ENCODE measurements at places on chromosomes 5 and 9.

GRCh38 chr5:63563008-63563917, 399.0 kb downstream of the HTR1A start:
- DNase-seq, result no peak

DNA sequence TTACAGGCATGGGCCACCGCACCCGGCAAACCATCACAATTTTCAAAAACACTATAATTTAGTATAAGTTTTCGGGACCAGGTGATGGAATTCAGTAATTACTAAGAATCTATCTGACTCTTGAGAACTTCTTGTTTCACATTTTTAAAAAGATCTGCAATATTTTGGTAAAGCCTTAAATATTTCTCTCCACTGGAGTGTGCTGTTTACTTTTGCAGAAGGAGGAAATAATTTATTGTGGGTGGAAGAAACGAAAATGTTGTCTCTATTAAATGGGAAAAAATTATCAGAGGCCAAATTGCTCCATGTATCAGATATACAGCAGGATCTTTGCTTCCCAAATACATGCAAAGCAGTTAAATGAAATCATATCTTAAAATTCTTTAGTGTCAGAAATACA, 566.8 kb upstream of the CYLC2 start:
- no peak for DNase-seq

DNA sequence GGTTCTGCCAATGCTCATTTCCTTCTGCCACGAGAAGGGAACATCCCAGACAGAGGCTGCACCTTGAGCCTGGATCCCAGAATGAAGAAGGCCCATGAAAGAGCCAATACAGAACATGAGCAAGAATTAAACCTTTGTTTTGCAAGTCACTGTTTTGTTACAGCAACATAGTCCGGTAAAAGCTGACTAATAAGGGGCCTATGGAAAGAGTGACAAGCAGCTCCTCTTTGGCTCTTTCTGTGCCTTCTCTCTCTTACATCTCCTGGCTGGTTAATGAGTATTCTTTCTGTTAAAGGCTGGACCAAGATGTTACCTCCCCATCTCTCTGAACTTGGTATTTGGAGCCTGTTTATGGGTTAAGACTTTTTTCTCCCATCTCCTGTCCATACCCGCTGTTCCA, 10.8 kb downstream of the GFRA3 start:
- no peak for DNase-seq

GRCh38 chr5:114412510-114413171, 50.8 kb downstream of the KCNN2 start:
- no peak for DNase-seq

GRCh38 chr9:99966716-99967115, 60.3 kb downstream of the STX17 start:
- DNase-seq, result no peak

DNA sequence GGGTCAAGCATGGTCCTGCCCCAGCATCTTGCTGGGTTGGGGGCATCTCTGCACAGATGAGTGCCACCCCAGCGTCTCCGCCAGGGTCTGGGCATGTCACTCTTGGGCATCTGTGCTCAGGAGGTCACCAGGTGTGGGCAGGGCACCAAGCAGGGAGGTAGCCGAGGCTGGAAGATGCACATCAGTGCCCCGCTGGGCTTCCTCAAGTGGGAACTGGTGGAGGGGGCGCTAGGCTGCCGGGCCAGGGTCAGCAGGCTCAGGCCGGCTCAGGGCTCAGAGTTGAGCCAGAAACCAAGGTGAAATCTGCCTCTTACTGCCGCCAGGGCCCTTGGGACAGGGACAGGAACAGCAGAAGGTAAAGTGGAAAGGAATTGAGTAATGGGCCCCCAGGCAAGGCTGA, 4.0 kb upstream of the FUT7 start:
- DNase-seq, result no peak

DNA sequence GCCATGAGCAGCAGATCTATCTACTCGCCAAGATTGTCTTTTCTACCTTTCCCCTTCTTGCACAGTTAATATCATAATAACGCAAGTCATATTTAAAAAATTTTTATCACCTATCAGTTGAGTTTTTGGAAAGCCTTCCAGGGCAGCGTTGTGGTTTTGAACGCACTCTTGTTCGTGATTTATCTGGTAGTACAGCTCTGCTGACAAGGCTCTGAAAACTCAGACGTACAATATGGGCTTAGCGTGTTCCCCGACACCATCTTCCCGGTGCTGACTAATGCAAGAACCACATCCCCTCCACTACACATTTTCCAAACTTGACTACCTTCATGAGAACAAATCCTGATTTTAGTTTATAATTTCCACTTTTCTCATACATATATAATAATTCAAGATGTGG, 1.6 kb upstream of the NFIL3 start:
- no peak for DNase-seq

GRCh38 chr5:151699071-151699901, 12.6 kb upstream of the SPARC start:
- DNase-seq, result peak; percentile 96

All from chondrocyte (in vitro differentiated cells).